ENCODE measurements at places on chromosomes 3 and 15. TPM values are rescaled to one million over a fixed set of nuclear protein-coding genes. Genes with fewer than 3 reads are reported as not detected.

DNA sequence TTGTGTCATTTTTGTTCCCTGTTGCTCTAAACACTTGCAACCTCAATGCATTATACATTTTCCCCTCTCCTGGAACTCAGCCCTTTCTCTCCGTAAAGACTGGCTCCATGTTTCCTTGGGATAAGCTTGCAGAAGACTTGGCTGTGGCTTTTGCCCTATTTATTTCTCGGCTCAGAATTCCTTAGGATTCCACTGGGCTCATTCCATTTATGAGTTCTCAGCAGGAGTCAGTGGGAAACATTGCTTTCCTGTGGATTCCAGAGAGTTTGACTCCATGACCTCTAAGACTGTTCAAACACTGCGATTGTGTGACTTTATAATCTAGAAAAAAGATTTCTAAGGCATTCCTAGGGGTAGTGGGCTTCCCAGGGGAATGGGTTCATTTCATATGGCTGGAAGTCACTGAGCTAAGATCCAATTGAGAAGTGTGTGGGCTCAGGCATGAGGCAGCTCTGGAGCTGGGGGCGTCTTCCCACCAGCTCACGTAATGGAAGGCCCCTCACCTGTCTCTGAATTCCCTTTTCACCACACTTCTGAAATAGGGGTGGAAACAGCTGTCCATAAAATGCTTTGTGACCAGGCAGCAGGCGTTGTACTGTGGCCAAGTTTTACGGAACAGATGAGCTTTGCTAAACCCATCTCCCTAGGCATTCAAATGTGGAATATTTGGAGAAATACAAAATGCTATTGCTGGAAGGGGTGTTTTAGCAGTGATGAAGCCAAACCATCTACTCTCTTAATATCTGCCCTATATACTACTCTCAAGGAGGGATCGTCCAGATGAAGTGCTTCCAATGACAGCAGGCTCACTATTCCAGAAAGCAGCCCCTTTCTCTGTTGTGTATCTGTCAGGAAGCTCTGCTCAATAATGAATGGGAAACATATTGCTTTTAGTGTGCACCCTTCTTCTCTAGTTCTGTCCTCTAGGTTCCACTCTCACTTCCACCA, 91.8 kb upstream of the BCL6 start:
- H3K36me3 ChIP-seq = no peaks in the 10 kb centered on the region
- H3K27ac ChIP-seq = no peak overlapping the region
- peaks cover 8% of the 10 kb centered on the region for H3K4me1 ChIP-seq
- peaks cover 12% of the 10 kb centered on the region for H3K27me3 ChIP-seq

The STOML1 gene
- 18.3 TPM for total RNA-seq

The AGTR1 gene
- total RNA-seq = not detected

DNA sequence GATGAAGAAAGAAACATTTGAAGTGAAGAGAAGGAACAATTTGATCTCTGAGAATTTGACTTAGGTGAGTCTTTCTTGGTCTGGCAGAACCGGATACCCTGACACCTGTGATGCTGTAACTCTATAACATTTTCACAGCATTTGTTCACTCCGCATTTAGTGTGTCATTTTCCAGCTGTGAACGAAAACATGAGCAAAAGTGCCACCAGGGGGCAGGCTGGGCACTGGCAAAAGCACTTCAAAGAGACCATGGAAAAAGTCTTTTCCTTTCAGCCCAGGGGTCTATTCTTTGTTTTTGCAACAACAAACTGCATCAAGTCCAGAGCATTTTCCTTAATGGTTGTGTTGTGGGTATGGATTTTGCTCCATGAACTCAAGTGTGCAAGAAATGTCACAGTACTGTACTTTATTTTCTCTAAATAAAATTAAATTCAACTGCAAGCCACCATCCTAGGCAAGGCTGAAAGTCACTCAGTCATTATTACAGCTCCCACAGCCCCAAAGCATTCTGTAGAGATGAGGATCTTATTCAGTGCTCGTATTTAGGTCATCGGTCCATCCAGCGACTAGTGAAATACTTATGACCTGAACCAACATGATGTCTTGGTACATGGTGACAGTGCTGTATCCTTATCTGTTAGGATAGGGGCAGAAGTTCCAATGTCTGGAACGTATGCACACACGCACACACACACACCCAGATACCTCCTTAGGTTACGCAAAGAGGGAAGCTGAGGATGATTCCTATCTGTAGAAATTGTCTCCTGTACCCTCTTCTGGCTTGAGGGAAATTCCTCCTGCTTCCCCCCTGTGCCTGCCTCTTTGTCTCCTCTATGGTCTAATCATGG, 125.5 kb downstream of the GADL1 start:
- H3K4me1 ChIP-seq = no peaks in the 10 kb centered on the region
- no peaks in the 10 kb centered on the region for H3K27me3 ChIP-seq
- H3K4me3 ChIP-seq = no peak overlapping the region

DNA sequence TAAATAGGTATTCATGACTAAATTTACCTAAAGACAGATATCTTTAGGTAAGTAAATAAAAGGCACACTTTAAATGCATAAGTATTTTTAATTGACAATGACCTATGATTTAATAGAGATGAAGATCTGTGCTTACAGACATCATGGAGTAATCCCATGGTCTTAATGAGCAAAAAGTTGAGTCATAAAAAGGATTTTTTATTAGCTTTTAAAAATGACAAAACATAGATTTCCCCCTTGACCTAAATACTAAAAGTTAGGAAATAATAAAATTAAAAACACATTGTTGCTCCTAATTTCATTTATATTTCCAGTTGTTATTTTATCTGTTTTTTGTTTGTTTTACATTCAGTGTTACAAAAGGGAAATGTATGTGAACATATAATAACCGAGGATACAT, 1005.7 kb downstream of the ROBO1 start:
- H3K36me3 ChIP-seq = no peaks in the 10 kb centered on the region
- H3K27ac ChIP-seq = no peak overlapping the region
- no peak overlapping the region for H3K4me3 ChIP-seq
- H3K4me1 ChIP-seq = no peaks in the 10 kb centered on the region

The PSMD2 gene
- total RNA-seq = 513 TPM

The ENTPD3 gene
- total RNA-seq = 3.0 TPM

- no peaks in the 10 kb centered on the region for H3K36me3 ChIP-seq
- peaks cover 14% of the 10 kb centered on the region for H3K4me1 ChIP-seq
- no peak overlapping the region for H3K4me3 ChIP-seq
- H3K27me3 ChIP-seq = no peaks in the 10 kb centered on the region
- no peak overlapping the region for H3K27ac ChIP-seq
Measured at GRCh38 chr15:80887148-80887547, 102.5 kb downstream of the MESD start.
